ENCODE measurements at places on chromosomes 4 and X.
A peak's percentile ranks its signal among the peaks of the same experiment; 100 is the strongest.

GRCh38 chr4:84417997-84418709 lies 80.9 kb downstream of the NKX6-1 start:
- no peaks in the 10 kb centered on the region for H3K36me3 ChIP-seq
- no peaks in the 10 kb centered on the region for H3K27me3 ChIP-seq
- H3K4me3 ChIP-seq: no peak overlapping the region
- H3K4me1 ChIP-seq: no peaks in the 10 kb centered on the region
- DNase-seq: no peak

GRCh38 chr4:8478801-8479744 lies 38.5 kb downstream of the TRMT44 start:
- H3K27me3 ChIP-seq: no peaks in the 10 kb centered on the region
- no peak for DNase-seq
- H3K36me3 ChIP-seq: peaks cover 6% of the 10 kb centered on the region
- no peak overlapping the region for H3K27ac ChIP-seq
- no peaks in the 10 kb centered on the region for H3K4me1 ChIP-seq

DNA sequence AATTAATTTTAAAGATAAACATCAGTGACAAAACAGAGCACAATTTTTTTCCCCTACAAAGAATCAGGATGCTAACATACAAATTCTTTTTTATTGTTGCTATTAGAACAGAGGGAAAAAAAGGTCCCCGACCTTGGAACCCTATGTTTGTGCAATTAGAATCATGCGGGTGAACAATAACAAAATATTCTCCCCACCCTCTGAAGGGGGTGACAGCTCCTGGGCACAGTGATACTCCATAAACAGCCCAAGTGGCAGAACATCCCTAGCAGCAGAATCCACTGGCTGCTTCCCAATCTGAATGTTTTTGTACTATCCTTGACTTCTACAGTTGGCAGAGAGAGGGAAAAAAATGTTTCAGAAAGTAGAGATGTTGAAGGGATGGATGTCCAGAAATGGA lies 87.7 kb upstream of the TLL1 start:
- no peak for DNase-seq
- H3K36me3 ChIP-seq: no peaks in the 10 kb centered on the region
- H3K4me1 ChIP-seq: no peaks in the 10 kb centered on the region
- no peaks in the 10 kb centered on the region for H3K27me3 ChIP-seq
- no peak overlapping the region for H3K27ac ChIP-seq

GRCh38 chr4:139857021-139857420 lies 191.4 kb downstream of the MGST2 start:
- H3K4me1 ChIP-seq: peaks cover 17% of the 10 kb centered on the region
- no peak for DNase-seq
- H3K27me3 ChIP-seq: peaks cover 22% of the 10 kb centered on the region
- H3K4me3 ChIP-seq: no peak overlapping the region
- no peak overlapping the region for H3K27ac ChIP-seq

DNA sequence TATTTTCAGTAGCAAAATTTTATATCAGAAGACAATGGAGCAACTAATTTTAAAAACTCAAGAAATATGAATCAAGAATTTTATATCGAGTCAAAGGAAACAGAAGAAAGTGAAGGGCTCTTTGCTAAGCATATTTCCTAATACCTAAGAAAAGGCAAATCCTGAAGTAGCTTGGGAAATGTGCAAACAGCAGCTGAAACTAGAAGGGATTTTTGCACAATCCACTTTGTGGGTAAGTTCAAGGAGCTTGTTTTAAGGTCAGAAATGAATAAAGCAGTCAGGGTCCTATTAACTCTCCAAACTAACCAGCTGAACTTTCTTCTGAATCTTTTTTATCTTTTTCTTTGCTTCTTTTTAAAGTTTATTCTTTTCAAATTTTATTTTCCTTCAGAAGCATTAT lies 500.9 kb upstream of the CXorf51A start:
- H3K27me3 ChIP-seq: no peaks in the 10 kb centered on the region
- H3K36me3 ChIP-seq: no peaks in the 10 kb centered on the region
- DNase-seq: no peak

DNA sequence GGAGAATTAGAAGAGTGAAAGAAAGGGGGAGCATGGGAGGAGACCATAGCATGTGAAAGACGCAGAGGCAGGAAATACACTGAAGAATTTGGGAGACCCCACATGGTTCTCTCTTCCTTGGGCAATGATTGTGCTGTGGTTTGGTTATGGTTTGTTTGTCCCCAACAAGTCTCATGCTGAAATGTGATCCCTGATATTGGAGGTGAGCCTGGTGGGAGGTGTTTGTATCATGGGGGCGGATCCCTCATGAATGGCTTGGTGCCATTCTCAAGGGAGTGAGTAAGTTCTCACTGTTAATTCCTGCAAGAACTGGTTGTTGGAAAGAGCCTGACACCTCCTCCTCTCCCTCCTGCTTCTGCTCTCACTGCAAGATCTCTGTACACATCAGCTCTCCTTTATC lies 78.6 kb upstream of the RAI2 start:
- H3K4me3 ChIP-seq: no peak overlapping the region
- peaks cover 4% of the 10 kb centered on the region for H3K27me3 ChIP-seq
- no peak for DNase-seq
- no peaks in the 10 kb centered on the region for H3K4me1 ChIP-seq

DNA sequence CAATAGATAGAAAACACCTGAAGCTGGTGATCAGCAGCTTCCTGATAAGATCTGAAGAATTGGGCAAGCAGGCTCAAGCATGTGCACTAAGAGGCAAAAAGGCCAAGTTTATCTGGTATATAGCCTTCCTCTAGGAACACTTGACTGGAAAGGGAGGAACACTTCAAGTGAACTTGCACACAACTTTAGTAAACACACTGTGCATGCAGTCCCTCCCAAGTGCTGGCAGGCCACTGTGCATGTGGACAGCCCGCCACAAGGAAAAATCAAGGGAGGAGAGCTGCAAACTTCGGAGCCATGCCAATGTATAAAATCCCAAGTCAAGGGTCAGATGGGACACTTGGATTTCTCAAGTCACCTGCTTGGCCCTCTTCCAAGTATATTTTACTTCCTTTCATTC lies 645.8 kb upstream of the NDST4 start:
- no peaks in the 10 kb centered on the region for H3K4me1 ChIP-seq
- no peaks in the 10 kb centered on the region for H3K36me3 ChIP-seq
- no peak overlapping the region for H3K4me3 ChIP-seq
- DNase-seq: no peak

- peak; percentile 55 for DNase-seq
- H3K4me1 ChIP-seq: no peaks in the 10 kb centered on the region
- no peaks in the 10 kb centered on the region for H3K36me3 ChIP-seq
These were observed 157.7 kb downstream of the SPANXN1 start for GRCh38 chrX:145405012-145405411.

GRCh38 chr4:22719218-22719617 lies 26.5 kb downstream of the GBA3 start:
- H3K4me1 ChIP-seq: no peaks in the 10 kb centered on the region
- H3K27ac ChIP-seq: no peak overlapping the region
- H3K27me3 ChIP-seq: peaks cover 6% of the 10 kb centered on the region
- no peaks in the 10 kb centered on the region for H3K36me3 ChIP-seq

DNA sequence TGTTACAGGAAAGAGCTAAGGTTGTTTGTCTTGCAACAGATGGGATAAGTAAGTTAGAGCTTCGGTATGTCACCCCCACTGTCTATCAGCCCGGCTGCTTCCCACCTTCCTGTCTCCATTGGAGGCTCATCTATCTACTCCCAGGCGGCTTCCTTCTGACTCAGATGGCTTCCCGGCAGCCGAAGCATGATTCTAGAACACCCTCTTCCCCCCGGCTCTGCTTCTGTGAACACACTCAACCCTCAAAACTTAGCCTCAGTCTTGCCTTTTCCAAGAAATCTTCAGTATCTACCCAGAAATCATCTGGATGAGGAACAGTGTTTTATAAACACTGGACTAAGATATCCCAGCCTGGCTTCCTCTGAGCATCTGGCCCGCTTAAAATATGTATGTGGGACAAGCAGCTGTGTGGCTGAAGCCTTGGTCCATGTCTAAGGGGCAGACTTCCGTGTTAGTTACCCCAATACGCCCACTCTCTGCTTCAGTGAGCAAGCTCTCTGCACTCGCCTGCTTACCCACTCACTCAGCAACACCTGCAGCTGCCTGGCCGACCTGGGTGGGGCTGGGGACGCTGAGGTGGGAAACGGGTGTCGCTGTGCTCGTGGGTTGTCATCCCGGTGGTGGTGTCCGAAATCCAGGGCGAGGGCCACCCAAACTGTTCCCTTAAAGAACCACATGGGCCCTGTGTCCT lies 12.0 kb upstream of the SLC2A9 start:
- H3K27ac ChIP-seq: peak overlapping the region; percentile 68
- no peak for DNase-seq
- H3K4me3 ChIP-seq: peak overlapping the region; percentile 6
- H3K4me1 ChIP-seq: peaks cover 20% of the 10 kb centered on the region
- no peaks in the 10 kb centered on the region for H3K36me3 ChIP-seq
- H3K27me3 ChIP-seq: peaks cover 2% of the 10 kb centered on the region

DNA sequence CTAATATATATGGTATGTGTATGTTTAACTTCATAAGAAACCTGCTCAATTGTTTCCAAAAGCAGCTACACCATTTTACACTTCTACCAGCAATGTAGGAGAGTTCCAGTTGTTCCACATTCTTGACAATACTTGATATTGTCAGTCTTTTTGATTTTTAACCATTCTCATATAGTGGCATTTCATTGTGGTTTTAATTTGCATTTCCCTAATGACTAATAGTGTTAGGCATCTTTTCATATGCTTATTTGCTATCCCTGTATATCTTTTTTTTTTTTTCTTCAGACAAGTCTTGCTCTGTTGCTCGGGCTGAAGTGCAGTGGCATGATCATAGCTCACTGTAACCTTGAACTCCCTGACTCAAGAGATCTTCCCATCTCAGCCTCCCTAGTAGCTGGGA lies 58.2 kb upstream of the TRIM2 start:
- no peak for DNase-seq
- H3K4me3 ChIP-seq: no peak overlapping the region
- peaks cover 32% of the 10 kb centered on the region for H3K27me3 ChIP-seq
- peaks cover 2% of the 10 kb centered on the region for H3K4me1 ChIP-seq
- H3K36me3 ChIP-seq: no peaks in the 10 kb centered on the region

- H3K27ac ChIP-seq: no peak overlapping the region
- H3K4me3 ChIP-seq: no peak overlapping the region
- peaks cover 4% of the 10 kb centered on the region for H3K27me3 ChIP-seq
- H3K36me3 ChIP-seq: no peaks in the 10 kb centered on the region
- no peaks in the 10 kb centered on the region for H3K4me1 ChIP-seq
These were observed 33.2 kb upstream of the LDB2 start for GRCh38 chr4:16931339-16932305.

Measured in activated CD4-positive, alpha-beta T cell treated with anti-CD3 and anti-CD28 coated beads, Interleukin-2, amount 10 ng/mL, durations not matched to agents 24 days and 14 days (primary cell).